ENCODE measurements at places on chromosomes 6 and 20.
A peak's percentile ranks its signal among the peaks of the same experiment; 100 is the strongest.

GRCh38 chr20:32458837-32459220 is 100.7 kb downstream of the ASXL1 start:
- DNase-seq = no peak

DNA sequence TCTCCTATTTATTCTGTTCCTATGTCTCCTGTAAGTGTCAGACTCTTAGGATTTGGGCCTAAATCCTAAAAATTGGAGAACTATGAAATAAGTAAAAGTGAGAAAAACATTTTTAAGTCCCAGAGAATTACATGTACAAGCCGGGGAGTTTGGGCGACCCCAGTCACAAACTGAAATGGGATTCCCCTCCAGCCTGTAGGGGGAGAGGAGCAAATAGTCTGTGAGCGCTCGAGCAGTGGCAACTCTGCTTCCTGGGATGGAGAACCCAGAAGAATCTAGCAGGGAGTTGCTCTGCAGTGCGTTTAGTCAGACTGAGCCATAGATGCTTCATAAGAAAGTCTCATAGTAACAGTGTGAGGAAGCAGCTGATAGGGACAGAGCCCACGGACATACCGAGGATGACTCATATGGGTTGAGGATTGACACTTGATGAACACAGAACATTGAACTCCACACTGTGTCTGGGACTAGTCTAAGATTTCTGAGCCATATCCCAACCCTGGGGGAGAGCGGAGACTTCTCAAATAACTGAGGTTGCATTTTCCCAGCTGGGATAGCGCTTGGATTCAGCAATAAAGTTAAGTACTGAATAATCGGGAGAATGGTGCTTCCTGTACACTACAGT is 437.2 kb downstream of the BCKDHB start:
- DNase-seq = no peak

GRCh38 chr6:139249395-139249794 is 42.4 kb downstream of the TXLNB start:
- DNase-seq = no peak

DNA sequence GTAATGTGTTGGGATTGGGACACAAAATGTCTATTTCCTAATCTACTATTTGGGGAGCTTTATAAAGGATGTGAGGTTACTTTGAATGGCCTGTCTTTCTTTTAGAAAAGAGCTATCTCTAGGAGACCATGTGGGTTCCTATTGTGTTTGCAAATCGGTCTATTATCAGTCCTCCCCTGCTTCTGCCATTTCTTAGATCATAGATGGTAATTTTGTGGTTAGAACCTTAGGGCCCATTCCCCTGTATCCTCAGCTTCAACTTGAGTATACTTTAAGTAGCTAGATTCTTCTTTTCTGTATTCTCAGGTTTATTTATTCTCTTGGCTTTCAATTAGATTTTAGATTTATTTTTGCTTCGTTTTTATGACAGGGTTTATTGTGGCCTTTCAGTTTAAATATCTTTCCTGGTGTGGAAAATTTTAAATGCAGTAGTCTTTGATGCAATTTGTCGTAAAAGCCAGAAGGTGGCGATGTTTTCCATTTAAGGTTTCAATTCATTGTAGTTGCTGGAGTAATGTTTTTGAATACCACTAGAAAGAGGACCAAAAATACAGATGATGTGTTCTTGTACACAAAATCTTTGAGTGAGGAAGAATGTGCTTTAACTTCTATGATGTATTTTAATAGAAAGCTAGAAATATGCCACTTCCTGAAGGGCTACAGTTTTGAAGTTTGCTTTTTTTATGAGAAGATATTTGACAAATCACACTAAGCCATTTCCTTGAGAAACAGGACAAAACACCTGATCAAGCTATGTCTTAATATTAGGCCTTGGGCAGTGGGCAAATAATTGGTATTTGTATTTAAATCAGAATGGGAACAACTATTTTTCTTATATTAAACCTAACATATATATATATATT is 20.3 kb downstream of the TBPL1 start:
- peak; percentile 16 for DNase-seq

DNA sequence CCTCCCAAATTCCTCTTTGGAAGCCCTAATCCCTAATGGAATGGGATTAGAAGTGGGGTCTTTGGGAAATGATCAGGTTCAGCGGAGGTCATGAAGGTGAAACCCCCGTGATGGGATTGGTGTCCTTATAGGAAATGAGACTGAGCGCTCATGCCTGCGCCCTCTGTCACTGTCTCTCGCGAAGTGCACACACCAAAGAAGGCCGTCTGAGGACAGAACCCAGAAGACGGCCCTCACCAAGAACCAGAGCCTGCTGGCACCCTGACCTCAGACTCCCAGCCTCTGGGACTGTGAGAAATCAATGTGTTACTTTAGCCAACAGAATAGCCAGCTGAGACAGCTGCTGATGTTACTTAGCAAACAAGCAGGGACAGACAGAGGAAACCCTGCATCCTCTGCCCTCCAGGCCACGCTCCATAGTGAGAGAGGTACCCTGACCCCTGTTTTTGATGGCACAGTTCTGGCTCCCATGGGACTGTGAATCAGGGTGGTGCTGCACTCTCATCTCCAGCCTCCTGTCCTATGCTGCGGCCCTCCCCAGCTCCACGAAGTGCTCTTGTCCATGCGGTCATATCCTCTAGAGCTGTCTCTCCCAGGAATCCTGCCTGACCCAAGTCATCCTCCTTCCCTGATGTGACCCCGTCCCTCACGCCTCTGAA is 369.3 kb downstream of the ZFAND3 start:
- no peak for DNase-seq

GRCh38 chr6:30806581-30807183 is 62.3 kb upstream of the IER3 start:
- DNase-seq = peak; percentile 76

DNA sequence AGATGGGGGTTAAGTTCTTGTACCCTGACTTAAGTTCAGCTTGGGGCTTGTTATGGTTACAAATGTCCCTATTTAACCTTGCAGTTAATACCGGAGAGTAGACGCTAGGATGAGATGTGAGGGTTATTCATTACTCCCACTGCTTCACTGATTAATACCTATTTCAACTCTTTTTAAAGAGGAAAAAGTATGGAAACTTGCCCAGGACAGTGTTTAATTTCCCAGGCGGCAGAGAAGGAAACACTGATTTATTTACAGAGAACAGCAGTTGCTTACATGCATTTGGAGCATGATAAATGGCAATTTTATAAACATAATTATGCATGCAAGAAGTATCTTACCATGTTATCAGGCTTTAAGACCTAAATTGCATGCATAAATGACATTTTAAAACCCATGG is 137.7 kb downstream of the RCAN2 start:
- DNase-seq = no peak

GRCh38 chr6:105803442-105803841 is 282.7 kb upstream of the PRDM1 start:
- no peak for DNase-seq

- DNase-seq = no peak
Observed at GRCh38 chr6:700490-700889, 7.6 kb upstream of the EXOC2 start.

DNA sequence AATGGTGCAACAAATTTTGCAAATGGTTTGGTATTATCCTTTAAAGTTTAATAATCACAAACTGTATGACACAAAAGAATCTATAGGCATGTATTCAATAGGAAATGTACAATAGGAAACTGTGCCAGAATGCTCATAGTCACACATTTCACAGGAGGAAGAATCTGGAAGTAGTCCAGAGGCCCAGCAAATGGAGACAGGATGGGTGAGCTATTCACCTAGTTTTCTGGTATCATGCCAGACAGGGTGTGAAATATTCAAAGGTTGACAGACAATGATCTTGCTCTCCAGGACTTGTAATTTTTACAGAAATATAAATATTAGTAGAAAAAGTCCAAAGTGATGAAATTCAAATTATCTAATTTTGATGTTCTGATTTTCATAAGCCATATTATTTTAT is 520.1 kb upstream of the IMPG1 start:
- no peak for DNase-seq

DNA sequence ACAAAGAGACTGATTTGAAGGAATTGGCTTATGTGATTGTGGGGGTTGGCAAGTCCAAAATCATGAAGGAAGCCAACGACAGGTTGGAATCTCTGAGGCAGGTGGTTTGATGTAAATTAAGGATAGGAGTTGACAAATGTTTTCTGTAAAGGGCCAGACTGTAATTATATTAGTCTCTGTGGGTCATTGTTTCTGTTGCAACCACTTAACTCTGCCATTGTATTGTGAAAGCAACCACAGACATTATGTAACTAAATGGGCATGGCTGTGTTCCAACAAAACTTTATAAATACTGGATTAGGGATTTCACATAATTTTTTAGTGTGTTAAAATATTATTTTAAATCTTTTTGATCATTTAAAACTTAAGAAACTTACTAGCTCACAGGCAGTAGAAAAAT is 199.2 kb upstream of the MYLIP start:
- DNase-seq = no peak

- no peak for DNase-seq
Observed at GRCh38 chr6:4102687-4103244, 23.8 kb upstream of the FAM217A start.

DNA sequence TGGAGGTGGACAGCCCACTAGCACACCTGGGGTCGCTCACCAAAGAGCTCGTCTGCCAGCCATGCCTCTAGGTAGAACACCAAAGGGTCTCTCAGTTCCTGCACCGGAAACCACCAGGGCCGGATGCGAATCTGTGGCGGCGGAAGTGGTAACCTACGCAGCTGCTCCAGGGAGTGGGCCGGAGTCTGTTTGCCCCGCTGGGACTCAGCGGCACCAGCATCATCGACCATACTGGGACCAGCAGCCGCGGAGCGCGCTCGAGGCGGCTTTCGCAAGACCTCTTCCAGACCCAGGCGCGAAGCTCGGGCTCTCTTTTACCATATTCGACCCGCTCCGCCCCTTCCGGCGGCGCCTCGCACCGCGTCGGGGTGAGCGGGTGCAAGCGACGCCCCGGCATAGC is at the start of gene OOEP:
Gene OOEP, minus strand, starts transcription at position 335 of the 400 bp plus-strand sequence. Its CDS starts 105 bp downstream, at position 230.
- no peak for DNase-seq

GRCh38 chr6:167094436-167094819 is 28.5 kb upstream of the CCR6 start:
- DNase-seq = no peak

- DNase-seq = no peak
Observed at GRCh38 chr20:60632391-60633262, 619.4 kb upstream of the CDH4 start.

- DNase-seq = no peak
Observed at GRCh38 chr6:163756079-163756478, 341.6 kb downstream of the QKI start.

- no peak for DNase-seq
Observed at GRCh38 chr6:151335930-151336329, 55.4 kb downstream of the ZBTB2 start.
